ENCODE measurements at places on chromosomes 12 and 14.

- no peak for DNase-seq
These were observed 4.3 kb downstream of the IRF2BPL start for GRCh38 chr14:77024171-77024691.

- DNase-seq, result no peak
These were observed 17.3 kb upstream of the TIGAR start for GRCh38 chr12:4303750-4304149.

DNA sequence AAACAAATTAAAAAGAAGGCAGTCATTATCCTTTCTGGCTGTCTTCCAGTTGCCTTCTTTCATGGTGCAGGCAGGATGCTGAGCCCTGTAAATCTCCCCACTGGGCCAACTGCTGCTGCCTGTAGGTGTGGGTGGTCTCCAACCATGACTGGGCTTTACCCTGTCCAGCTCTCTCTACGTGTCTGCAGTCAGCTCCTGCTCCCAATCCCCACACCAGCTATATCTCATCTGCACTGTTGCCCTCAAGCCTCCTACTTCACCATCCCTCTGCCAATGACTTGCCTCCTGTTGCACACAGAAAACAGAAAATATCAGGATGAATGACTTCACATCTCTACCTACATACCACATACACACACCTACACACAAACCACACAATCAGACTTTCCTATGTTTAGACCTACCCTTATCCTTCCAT, 39.7 kb upstream of the PSMA6 start:
- no peak for DNase-seq

- no peak for DNase-seq
These were observed 44.7 kb downstream of the FRS2 start for GRCh38 chr12:69514845-69515244.

DNA sequence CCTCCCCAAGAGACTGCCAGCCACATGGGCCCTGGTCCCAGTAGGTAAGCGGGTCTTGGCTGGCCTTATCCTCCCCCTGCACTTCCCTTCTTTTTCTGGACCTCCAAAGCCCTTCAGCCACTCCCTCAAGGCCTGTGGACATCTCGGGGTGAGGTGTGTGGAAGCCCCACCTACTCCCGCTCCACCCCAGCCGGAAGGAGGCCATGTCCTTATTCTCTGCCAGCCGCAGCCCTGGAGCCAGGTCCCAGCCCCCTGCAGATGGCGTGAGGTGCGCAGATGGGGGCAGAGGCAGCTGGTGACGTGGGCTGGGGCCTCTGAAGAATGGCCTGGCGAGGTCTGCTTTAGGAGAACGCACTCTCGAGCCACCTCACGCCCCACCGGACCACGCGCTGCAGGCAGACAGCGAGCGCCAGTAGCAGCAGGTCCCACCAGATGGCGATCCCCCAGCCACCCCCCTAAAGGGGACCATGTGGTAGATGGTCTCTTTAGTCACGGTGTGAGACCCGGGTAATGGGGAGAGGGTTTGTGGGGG, 167.1 kb downstream of the TSPAN9 start:
- DNase-seq, result no peak

DNA sequence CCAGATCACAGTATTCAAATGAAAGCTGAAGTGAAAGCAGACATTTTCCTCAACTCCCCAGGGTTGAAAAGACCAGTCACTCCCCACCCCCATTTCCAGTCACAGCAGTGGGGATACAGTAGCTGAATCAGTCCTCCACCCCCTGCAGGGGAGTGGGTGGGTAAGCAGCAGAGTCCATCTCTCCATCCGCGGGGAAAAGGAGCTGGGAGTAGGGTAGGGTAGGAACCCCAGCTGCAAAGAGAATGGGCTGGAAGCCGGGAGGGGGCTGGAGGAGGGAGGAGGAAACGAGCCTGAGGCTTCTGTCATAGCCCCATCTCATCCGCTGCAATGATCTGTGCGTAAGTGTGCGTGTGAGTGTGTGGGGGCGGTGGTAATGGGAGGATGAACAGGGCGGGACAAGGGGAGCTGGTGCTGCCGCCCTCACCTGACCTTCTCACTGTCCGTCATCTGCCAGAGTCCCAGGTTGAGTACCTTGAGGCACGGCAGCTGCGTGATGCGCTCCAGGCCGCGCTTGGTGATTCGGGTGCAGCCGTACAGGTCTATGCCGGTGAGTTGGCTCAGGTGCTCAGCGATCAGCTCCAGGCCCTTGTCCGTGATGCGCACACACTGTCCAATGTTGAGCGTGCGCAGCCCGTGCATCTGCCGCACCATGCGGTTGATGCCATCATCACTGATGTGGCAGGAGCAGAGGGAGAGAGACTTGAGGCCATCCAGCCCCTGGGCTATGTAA, 1.8 kb downstream of the FBXL14 start:
- DNase-seq, result no peak

- no peak for DNase-seq
These were observed at the start of gene KIF5A for GRCh38 chr12:57549909-57550640. Gene KIF5A (plus strand): TSS chr12:57550044. CDS start chr12:57550272, 228 bp downstream.

GRCh38 chr12:47834199-47834903, 14.6 kb upstream of the HDAC7 start:
- no peak for DNase-seq

DNA sequence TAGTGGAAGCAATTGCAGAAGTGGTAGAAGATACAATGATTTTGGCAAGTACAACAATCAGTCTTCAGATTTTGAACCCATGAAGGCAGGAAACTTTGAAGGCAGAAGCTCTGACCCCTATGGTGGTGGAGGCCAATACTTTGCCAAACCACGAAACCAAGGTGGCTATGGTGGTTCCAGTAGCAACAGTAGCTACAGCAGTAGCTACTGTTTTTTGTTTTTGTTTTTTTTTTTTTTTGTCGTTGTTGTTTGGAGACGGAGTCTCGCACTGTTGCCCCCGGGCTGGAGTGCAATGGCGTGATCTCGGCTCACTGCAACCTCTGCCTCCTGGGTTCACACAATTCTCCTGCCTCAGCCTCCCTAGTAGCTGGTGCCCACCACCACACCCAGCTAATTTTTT, 47.4 kb downstream of the IFNG-AS1 start:
- no peak for DNase-seq

Data from HFF-Myc (cell line).